ENCODE measurements at places on chromosomes 3 and 15.

DNA sequence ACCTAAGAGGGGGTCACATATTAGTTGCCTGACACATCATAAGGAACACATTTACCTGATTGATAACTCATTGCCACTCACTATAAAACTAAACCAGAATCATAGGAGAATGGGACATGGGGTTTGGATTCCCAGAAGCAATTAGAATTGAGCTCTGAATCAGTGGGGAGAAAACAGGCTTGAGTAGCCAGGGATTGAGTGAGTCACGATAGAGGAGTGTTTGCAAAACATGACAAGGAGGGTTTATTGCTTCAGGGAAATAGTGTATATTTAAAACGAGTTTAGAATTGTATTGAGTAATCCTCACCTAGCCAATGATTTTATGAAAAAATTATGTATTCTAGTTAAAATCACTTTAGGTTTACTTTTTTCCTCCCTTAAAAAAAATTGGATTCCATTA, 101.1 kb upstream of the THRB start:
- no peak for DNase-seq

- no peak for DNase-seq
Observed at GRCh38 chr15:35867356-35867755, 321.4 kb upstream of the DPH6 start.

- peak; percentile 78 for DNase-seq
Observed at GRCh38 chr3:126212620-126213378, 32.4 kb upstream of the ALDH1L1 start.

DNA sequence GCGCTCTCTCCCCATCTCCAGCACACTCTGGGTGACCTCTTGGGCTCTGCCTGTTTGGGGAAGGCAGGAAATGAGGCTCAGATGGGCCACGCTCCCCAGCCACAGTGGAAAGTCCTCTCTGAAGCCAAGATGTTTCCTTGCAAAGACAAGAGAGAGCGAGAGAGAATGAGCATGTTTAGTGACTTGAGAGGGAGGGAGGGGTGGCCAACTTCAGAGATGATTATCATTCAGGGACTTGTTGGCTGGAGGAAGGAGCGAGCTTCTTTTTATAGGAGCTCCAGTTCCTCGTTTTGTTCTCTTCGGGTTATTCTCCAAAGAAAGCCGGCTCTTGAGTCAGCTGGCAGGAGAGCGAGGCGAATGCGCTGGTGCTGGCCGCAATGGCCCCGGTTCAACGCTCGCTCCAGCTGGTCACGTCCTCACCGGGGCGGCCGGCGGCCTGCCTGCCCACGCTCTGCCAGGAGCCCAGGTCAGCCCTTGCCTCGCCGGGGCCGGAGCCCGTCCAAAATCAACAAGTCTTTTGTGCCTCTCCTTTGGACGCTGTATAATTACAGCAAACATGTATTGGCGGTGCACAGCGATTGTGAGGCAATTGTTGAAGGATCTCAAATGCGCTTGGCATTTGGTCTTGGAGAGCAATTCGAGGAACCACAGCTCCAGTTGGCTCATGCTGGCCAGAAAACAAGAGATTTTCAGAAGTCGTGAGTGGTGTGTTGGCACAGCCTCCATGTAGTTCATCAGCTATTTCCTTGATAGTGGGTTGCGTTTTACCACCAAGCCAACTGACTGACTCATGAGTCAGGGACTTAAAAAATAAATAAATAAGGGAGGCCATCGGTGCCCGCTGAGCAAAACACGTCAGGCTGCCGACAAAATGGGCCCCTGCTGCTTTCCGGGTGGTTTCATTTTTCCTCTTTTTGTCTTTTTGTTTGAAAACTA, 288.6 kb downstream of the UACA start:
- DNase-seq: no peak

DNA sequence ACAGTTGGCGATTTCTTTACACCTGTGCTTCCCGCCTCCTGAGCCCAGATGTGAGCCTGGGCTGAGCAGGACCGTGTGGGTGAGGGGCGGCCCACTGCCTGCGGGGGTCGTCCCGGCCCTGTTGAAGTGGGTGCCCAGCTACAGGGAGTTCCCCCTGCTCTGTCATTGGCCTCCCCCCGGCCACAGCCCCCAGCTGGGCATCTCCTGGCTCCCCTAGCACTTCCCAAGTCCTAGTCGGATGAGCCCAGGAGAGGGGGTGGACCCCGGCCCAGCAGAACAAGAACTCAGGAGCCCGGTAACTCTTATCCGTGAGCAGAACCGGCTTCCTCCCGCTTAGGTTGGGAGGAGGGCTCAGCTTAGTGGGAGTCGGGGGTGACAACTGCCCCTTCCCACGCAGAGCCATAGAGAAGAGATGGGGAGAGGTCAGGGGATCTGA, 757 bp downstream of the PAQR5 start:
- no peak for DNase-seq

DNA sequence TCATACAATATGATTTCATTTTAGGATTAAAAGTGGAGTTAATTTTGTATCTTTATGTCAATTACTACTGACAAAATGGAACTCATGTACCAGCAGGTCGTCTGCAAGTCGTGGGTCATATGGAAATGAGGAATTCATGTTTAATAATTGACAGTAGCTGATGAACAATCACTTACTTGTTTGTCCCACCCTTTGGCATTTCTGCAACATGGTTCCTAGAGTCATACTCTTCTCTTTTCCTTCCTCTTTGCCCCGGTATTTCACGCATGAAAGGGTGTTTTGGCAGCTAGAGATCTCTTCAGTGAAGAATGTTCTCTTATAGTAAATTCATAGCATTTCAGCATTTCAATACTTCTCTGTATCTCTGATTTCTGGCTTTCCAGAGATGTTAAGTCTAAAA, 133.3 kb upstream of the SLC24A5 start:
- DNase-seq: no peak

GRCh38 chr15:29377161-29377560, 107.5 kb upstream of the NSMCE3 start:
- DNase-seq: no peak

DNA sequence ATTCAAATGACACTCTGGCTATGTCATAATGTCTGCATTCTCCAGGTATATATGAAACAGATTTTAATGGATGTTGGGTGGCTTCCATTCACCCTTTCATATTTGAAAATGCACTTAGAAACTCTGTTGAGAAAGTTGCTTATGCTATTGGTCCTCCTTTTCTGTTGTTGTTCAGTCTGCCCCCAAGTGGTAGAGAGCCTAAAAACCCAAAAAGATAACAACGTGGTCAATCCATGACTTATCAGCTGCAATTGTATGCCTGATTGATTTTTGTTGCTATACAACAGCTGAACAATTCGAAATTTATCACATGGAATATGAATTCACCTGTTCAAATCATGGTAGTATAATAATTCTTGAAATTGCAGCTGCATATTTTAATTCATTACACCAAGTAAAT, 279.8 kb downstream of the ROBO2 start:
- no peak for DNase-seq

DNA sequence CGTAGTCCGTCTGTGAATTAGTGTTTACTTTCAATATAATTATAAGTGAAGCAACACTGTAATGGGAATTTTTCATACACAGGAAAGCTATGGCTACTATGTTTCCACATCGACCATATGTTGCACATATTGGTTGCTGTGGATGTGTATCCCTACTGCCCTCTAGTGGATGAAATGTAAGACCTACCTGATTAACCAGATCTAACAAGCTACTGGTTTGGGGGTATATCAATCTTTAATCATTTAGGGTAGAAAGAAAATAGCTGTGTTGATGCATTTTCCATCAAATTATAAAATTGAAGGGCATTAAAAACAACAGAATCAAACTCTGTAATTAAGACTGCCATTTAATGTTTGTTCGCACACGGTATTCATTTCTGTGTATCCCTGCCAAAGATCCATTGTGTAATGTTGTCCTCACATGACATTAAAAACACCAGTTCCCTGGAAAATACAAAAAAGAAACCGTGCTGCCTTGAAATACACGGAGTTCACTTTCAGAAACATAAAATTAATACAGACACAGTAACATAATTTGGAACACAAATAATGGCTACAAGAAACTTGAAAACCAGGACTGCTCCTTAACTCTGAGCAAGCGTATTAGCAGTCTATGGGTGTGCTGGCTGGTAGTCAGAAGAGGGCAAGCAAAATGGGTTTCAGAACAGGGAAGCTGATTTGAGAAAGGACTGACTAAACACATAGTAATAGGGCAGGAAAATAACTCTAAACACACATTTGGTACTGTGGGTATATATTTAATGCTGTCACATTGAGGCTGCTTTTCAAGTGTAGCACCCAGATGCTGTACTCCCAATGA, 125.1 kb downstream of the TIGIT start:
- peak; percentile 9 for DNase-seq

GRCh38 chr15:85879334-85880163, 84.8 kb upstream of the KLHL25 start:
- no peak for DNase-seq

DNA sequence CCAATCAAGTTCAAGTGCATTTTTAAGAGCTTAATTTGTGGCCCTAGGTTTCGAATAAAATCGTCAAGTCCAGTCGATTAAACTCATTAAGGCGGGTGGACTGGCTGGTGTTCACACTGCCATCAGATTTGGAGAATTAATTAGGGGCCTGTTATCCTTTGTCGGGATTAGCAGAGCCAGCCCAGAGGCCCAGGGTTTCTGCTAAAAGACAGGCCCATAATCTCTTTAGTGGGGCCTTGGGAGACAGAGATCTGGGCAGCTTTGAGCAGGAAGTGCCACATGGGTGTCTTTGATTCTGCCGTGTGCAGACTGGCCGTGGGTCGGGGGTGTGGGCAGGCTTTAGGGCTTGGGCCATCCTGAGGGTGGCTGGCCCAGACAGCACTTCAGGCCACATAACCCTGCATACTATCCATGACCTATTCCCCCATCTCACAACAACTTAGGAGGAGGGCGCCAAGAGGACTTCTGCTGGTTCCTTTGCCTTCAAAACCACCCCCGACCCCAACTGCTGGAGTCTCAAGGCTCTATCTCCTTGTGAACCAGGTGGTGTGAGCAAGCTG, 94.7 kb downstream of the PLXNA1 start:
- DNase-seq: no peak

- DNase-seq: no peak
Observed at GRCh38 chr3:24410860-24411259, 83.8 kb downstream of the THRB start.

- peak; percentile 26 for DNase-seq
Observed at GRCh38 chr15:78565951-78566774, 843 bp downstream of the CHRNA5 start.

DNA sequence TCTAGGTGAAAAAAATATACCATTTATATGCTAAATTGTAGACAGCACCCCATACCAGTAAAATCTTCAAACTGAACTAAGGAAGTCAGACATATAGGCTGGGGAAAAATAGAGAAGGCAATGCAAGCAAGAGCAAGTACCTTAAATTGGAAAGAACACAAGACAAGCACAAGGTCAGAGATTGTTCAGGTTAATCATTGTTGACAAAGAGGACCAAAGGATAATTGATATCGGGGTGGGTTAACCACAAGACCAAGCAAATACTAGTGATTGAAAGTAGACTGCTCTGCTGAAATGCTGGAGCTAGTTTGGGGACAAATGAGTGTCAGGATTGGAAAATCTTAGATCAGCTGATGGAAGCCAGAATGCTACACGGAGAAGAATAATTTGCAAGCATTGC, 499.8 kb downstream of the ROBO2 start:
- no peak for DNase-seq

DNA sequence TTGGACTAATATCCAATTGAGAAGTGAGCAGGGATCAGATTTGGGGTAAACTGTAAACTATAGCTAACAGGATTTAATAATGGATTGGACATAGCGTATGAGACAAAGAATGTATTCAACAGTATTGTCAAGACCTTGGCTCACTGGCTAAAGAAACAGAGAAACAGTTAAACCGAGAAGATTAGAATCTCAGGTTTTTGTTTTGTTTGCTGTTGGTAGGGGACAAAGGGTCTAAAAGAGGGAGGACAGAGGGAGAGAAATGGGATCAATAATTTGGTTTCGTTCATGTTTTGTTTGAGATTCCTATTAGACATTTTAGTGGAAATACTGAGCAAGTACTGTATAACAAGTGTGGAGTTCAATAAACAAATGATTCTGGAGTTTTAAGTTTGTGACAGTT, 28.6 kb downstream of the CLDN1 start:
- no peak for DNase-seq
